Bronchial epithelial cell (primary cell): ENCODE measurements at places on chromosomes 13 and 19.
A peak's percentile ranks its signal among the peaks of the same experiment; 100 is the strongest.

GRCh38 chr19:3618144-3618810, 8.3 kb downstream of the CACTIN start:
- no peak for DNase-seq

- peak; percentile 45 for DNase-seq
These were observed 27.6 kb upstream of the SIN3B start for GRCh38 chr19:16801600-16802013.

DNA sequence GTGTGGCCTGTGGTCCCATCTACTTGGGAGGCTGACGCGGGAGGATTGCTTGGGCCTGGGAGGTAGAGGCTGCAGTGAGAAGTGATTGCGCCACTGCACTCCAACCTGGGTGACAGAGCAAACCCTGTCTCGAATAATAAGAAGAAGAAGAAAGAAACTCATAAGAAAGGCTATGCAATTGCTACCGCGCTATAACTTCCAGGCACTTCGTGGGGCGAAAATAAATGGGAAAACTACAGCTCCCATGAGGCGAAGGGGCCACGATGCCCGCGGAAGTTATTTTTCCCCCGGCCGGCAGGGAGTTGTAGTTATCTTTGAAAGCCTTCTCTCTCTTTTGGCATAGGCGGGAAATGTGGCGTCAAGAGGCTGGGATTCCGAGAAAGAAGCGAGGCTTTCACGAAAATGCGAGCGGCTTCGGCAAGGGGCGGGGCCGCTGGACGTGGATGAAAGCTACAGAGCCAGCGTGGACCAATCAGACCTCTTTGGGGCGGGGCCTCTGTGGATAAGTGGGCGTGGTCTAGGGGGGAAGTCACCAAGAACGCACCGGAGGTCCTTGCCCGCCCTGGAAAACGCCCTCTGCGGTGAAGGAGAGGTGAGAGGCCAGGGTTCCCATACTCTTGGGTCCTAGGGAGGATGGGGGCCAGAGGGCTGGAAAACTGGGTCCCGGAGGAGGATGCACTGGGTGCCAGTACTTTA, at the start of gene NUCB1:
Gene NUCB1, plus strand, starts transcription at position 532 of the 696 bp plus-strand sequence. CDS start 485 bp downstream, outside the sequence.
- DNase-seq, result peak; percentile 94

DNA sequence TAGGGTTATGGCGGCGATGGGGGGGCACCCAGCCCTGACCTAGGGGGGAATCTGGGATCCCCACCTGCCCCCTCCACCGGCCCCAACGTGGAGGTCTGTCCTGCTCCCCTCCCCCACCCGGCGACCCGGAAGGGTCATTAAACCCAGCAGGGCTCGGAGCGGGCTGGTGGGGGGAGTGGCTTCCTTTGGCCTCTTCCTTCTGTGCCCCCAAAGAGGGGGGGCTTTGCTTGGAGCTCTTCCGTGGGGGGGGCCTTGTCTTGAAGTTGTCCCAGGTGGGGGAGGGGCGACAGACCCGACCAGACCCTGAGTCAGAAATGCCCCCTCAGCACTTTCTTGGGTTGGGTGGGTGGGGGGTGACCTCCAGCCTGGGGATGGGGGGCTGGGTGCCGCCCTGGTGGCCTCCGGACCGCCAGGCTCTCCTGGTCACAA, 1.5 kb downstream of the ARID3A start:
- no peak for DNase-seq

GRCh38 chr13:96671073-96671472, 323.2 kb downstream of the OXGR1 start:
- peak; percentile 78 for DNase-seq

DNA sequence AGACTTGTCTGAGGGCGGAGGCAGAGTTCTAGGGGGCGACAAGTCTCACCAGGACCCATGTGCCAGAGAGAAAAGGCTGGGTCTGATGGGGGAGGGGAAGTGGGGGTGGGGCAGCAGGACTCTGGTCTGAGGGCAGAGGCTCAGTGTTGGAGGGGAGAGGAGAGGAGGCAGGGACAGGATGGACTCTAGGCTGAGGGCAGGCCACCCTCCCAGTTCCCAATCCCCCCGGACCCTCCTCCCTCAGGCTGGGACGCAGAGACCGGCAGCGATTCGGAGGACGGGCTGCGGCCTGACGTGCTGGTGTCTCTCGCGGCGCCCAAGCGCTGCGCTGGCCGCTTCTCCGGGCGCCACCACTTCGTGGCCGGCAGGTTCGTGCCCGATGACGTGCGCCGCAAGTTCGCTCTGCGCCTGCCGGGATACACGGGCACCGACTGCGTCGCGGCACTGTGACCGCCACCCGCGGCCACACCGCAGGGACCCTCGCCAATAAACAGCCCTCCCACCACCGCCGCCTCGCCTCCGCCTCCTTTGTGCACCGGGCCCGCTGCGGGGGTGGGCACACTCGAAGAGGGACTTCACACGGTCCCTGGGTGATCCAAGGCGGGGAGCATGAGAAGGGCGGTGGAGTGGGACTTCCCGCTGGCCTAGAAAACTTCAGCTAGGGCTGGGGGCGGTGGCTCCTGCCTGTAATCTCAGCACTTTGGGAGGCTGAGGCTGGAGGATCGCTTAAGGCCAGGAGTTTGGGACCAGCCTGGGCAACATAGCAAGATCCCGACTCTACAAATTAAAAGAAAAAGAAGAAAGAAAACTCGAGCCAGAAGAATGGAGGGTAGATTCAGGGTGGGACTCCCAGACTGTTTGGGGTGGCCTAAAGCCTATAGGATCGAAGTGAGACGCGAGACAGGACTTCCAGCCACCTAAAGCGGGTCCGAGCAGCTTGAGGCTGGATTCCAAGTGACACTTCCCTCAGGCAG, 703 bp upstream of the CILP2 start:
- DNase-seq, result no peak

DNA sequence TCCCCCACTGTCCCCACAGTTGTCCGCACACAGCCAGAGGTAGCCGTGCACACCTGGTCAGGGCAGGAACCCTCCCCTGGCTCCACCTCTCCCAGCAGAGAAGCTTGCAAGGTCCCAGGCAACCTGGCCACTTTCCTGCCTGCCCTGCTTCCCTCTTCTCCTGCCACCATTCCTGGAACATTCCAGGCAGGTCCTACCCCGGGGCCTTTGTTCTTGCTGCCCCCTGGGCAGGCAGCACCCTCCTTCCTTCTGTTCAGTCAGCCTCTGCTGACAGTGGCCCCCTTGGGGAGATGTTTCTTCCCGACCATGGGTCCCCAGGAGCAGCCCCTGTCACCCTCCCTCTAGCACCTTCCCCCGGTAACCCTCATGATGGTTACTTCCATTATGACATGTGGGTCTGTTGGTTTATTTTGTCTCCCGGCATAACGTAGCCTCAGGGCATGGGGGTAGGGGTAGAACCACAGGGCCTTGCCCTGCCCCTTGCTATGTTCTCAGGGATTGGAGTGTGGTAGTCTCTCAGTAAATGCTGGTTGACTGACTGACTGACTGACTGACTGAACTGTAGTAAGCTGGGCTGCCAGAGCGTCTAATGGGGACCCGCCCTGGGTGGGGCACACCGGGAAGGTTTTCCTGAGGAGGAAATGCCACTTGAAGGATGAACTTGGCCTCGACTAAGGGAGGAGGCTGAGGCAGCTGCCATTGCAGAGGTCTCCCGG, 10.8 kb downstream of the PAK4 start:
- no peak for DNase-seq

GRCh38 chr13:106099765-106100164, 435.7 kb downstream of the EFNB2 start:
- no peak for DNase-seq

GRCh38 chr13:23506807-23507291, 63.4 kb upstream of the TNFRSF19 start:
- DNase-seq, result no peak

DNA sequence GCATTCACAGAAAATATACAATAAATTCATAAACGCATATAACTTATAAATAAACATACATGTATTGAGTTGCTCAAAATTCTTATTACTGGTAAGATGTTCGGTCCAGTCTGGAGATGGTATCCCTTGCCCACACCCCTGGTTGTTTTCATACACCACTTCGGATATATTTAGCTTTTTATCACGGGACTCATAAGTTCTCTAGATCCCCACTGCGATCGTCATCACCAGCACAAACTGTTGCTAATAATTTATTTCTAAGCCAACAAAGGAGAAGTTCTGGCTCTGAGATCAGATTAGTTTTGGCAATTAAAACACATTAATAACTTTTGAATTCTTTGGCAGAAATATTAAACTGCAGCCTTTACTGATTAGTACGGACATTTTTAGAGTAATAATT, 23.0 kb upstream of the SGCG start:
- no peak for DNase-seq

DNA sequence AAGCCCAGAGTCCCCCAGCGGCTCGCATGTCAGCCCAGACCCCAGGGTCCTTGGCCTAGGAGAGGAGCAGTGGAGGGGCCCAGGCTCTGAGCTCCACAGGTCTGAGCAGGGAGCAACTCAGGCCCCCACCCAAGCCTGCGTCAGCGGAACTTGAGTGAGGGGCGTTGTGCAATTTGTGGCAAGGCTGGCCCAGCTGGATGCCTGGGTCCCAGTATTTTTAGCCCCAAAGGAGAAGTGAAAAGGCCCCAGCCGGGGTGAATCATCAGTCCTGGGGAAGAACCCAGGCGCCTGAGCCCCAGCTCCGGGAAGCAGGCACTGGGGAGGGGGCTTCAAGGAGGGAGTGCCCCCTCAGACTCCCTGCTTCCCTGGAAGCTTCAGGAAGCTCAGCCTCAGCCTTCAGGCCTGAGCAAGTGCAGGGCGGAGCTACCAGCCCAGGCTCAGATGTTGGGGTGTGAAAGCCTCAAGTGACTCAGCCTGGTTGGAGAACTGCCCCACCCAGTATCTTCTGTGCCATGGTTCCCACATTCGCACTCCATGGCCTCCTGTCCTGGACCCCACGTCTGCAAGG, 7.2 kb downstream of the MED29 start:
- peak; percentile 93 for DNase-seq

GRCh38 chr19:46691104-46691503, 25.8 kb downstream of the PRKD2 start:
- no peak for DNase-seq

- no peak for DNase-seq
These were observed 18.2 kb downstream of the CRX start for GRCh38 chr19:47839913-47840312.

DNA sequence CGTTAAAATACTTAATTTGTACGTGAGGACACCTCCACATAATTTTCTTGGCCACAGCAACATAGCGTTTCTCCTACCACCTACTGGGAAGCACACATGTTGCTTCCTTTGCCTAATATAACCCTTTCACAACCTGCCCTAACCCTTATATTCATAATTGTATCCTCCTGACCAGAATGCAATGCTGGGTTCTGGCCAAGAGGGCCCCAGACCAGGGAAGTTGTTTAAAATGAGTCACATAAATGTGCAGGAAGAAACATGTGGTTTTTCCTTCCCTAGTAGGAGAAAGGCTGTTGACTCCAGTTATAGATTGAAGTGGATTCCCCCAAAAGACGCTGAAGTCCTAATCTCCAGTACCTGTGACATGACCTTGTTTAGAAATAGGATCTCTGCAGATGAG, 187.3 kb downstream of the NUFIP1 start:
- peak; percentile 87 for DNase-seq

- peak; percentile 82 for DNase-seq
These were observed 9.5 kb downstream of the NKPD1 start for GRCh38 chr19:45151320-45151719.

DNA sequence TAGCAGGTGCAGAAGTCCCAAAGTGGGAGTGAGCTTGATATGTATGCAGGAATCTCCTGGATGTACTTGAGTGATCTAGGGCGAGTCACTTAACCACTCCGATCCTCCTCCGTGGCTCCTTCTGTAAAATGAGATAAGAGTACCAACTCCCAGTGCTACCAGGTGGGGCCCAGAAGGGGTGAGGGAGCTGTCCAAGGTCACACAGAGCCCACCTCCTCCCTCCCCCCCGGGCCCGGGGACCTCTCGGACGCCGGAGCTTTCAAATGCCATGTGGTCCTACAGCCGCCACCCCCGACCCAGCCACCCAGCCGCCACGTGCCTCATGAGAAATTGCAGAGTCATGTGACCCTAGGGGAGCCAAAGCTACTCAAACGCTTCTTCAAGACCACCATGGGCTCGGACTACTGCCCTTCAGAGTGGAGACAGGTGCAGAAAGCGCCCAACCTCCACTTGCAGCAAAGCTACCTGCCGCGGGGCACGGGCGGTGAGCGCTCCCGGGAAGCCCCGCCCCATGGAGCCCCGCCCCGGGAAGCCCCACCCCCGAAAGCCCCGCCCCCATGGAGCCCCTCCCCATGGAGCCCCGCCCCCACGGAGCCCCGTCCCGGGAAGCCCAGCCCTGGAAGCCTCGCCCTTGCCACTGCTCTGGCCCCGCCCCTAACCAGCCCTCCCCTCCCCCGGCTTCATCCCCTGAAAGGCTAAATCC, 10.1 kb upstream of the ZNF358 start:
- DNase-seq, result no peak

GRCh38 chr13:110250258-110250891, 56.6 kb downstream of the COL4A1 start:
- DNase-seq, result peak; percentile 63

DNA sequence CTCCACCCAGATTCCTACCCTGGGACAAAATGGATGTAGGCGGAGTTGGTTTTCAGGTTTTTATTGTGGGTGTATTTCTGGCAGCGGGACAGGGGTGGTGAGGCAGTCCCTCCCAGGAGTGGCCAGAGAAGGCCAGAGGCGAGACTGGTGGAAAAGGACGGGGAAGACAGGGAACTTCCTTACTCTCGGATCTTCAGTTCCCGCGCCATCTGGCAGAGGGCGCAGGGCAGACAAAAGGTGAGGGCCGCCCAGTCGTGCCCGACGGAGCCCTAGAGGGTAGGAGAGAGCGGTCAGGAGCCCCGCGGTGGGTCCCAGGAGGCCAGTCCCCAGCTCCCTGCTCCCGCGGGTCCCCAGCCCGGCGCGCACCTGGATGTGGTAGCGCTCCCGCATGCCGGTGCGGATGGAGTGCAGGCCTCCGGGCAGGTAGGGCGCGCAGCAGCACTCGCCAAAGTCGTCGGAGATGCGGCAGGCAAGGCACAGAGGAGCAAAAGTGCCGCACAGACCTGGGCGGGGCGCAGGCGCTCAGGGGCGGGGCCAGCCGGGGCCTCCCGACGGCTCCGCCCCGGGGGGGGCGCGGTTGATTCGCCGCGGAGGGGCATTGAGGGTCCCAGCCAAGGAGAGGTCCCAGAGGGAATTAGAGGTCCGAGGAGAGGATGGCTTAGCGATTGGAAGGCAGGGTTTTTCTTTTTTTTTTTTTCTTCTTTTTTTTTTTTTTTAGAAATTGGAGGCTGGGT, 3.0 kb downstream of the CNFN start:
- DNase-seq, result peak; percentile 58
